ENCODE measurements at places on chromosomes 11 and 22. TPM values are rescaled to one million over a fixed set of nuclear protein-coding genes. Genes with fewer than 3 reads are reported as not detected.

GRCh38 chr11:124738713-124739478 is 846 bp upstream of the NRGN start:
- DNase-seq: no peak

PLEKHB1 gene
- not detected for total RNA-seq

DNA sequence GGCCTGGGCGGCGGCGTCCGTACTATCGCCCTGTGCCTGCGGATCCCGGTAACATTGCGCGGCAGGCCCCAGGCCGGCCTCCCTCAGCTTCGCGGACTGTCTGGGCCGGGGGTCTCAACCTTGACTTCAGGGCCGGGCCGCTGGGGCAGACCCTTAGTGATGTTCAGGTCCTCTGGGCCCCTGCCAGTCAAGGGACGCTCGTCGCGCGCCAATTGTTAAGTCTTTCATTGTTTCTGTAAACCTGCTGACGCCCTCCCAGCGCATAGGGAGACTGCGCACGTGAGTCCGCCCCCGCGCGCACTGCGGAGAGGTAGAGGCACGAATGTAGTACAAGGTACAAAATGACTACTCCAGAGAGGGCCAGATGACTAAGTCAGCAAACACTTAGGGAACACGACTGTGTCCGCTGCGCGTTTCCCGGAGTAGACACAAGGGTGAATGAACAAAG is 451 bp upstream of the HDHD5 start:
- DNase-seq: peak; percentile 64

DNA sequence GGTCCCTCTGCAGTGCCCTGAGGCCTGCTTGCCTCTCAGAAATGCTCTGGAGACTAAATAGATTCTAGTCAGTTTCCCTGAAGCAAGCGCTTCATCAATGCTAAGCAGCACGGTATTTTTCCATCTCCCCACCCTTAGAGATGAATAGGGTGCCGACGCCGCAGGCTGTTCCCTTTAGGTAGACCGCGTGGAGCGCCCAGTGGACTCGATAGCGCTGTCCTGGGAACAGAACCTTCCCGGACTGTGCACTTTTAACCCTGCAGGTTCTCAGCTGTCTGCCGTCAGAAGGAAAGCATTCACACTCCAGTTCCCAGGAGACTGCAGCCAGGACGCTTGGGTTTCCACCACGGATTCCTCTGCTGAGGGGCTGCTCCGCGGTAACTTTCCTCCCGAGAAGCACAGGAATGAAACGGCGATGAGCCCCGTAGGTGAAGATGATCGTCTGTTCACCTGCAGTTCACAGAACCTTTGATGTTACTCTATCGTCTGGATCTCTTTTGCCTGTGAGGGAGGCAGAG is 9.1 kb upstream of the KCNJ1 start:
- no peak for DNase-seq

GRCh38 chr22:50338860-50339462 is 4.2 kb upstream of the PPP6R2 start:
- no peak for DNase-seq

DNA sequence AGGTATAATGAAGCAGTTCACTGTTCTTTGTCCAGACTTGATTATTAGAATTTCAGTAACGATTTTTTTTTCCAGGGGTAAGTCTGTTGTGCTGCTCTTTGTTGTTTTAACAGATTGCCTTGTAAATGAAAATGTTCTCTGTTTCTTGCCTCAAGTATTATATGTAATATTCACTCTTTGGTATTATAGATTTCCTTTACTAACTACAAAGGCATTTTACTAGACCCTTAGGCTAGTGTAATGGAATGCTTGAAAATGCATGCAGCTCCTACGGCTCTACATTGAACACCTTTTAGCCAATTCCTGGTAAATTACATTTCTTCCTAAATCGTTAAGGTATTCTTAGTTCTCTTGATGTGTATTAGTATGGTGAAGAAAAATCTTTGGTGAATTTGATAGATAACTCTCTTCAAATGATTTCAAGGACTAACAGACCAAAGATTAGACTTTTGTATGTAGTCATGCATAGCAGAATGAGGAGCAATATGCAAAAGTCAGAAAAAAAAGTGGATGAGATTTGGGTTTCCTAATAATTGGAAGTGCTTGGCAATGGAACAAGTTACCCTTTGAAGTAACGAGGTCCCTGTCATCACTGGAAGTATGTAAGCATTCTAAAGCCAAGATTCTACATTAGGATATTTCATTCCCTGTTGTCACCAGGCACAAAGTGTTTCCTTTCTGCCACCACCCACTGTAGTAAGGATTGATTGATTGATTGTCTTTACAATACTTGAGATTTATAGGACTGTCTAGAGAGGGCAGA is 113.1 kb downstream of the DBX1 start:
- no peak for DNase-seq

DNA sequence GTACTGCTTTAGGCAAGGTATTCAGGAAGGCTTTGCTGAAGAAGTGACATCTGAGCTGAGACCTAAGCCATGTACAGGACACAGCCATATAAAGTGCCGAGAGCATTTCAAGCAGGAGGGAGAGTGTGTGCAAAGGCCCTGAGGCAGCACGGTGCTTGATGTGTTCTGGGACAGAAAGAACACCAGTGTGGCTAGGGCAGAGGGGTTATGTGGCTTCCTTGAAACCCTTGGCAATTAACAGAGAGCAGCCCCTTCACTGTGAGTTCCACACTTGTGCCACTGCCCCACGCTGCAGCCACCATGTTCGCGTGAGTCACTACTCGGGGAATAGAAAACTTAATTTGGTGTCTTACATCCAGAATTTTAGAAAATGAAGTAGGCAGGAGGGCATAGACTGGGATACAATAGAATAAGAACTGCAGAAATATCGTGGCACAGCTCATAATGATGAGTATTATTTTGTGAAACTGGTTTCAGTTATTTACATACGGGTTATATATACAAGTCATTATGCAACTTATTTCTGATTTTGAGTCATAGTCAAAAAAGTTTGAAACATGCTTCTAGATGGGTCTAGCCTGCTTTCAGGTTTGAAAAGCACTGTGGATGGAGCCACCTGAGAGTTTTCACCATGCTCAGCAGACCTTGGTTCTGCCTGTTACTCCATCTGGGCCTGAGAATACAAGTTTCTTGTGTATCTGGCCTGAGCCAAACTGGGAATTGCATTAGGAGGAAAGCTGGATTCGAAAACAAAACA is 11.8 kb downstream of the IL10RA start:
- DNase-seq: no peak

DNA sequence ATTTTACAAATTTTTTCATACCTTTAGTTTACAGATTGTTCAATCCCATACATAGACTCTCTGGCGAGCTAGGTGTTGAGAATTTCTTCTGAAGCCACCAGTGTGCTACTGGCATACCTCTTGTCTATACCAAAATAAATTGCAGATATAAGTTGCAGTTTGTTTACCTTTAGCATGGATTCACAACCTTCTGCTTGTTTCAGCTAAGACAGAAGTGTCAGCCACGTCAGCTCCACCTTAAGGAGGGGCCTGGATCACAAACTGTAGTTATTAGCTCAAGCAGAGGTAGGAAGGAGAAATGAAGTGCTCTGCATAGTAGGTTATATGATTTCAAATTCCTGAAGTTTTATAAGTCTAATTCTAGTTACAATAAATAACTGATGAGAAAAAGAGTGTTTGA is at the start of gene NXPE4:
Gene NXPE4 (minus strand): TSS at position 216 of the 400 bp plus-strand sequence. CDS start 1,027 bp downstream, outside the sequence.
- no peak for DNase-seq

DNA sequence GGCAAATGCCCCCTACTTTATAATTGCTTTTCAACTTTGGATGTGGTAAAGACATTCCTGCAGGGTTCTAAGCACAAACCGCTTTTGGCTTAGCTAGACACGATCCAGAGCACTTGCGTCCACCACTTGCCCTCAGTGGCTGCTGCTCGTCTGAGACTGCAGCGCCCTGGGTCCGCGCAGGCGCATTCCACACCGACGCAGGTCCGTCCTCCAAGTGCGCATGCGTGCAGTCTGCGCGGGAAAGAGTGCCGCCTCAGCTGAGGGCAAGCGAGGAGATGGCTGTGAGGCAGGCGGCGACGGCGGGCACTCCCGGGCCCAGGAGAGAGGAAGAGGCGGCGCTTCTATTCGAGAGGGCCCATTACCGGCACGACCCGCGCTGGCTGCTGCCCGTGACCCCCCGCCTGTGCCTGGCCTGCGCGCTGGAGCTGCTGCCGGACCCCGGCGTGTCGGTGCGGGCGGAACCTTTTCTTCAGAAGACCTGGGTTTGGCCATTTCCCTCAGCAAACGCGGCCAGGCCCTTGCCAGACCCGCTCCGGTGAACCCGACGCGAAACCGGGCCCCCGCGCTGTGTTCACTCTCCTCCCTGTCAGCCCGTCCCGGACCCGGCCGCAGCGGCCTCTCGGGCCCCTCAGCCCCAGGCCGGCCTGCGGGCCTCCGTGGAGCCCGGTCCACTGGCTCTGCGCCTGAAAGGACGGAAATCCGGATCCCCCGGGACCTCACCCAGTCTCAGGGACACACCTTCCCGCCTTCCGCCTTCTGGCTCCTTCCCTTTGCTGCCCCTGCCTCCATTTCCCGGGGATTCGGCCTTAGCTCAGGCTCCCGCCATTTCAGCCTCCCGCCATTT is at the start of gene MEI1:
Gene MEI1 (plus strand): TSS at position 240 of the 844 bp plus-strand sequence. CDS start 36 bp downstream, at position 276.
- DNase-seq: peak; percentile 44

DNA sequence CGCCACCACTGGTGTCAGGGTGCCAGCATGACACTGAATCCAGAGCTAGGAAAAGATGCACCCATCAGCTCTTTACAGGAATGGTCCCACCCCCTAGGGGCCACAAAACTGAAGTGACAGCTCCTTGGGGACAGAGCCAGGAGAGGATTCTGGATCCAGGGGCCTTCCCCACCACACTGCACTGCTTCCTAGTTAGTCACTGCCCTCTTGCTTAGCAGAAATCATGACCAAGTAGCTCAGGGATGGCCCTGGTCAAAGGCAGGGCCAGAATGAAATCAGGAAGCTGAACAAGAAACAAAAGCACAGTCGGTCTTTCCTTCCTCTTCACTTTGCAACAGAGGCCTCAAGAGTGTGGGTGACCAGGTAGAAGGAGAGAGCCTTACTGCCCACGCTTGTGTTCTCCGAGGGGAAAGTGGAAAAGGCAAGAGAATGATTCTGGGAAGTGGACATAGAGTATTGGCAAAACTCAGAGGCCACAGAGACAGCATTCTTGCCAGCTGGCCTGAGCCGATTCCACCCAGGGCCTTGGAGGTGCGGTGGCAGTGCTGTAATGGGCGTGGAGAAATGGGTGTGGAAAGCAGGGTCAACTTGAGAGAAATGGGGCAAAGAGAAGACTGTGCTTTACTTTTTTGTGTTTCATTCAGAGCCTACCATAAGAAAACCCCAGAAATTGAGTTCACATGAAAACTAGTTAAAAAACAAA is 39.8 kb downstream of the KCNJ1 start:
- DNase-seq: no peak

TRPM5 gene
- not detected for total RNA-seq

- no peak for DNase-seq
These were observed 100.2 kb downstream of the C11orf87 start for GRCh38 chr11:109522116-109522755.

TEX12 gene
- total RNA-seq: not detected

OR8J1 gene
- not detected for total RNA-seq

GRCh38 chr11:118909619-118910308 is 16.0 kb downstream of the BCL9L start:
- DNase-seq: no peak

DNA sequence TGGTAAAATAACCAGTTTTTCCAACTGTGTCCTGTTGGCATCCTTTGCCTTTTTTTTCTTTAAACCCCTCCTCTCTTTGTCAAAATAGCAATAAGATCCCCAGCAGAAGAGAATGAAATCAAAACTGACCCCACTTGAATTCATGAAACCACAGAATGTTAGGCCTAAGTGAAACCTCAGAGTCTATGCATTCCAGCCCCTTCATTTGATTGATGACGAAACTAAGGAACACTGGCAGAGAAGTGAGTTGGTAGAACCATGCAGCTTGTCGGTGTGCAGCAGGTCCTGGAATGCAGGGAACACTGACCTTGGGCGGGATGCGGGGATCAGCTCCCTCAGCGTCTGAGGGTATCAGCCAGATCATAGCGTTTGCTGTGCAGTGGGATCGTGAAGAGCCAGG is 57.5 kb downstream of the GRK3 start:
- peak; percentile 16 for DNase-seq

NCAM1 gene
- total RNA-seq: 27.7 TPM

GRCh38 chr22:24727218-24727851 is 47.2 kb downstream of the PIWIL3 start:
- peak; percentile 91 for DNase-seq

DNA sequence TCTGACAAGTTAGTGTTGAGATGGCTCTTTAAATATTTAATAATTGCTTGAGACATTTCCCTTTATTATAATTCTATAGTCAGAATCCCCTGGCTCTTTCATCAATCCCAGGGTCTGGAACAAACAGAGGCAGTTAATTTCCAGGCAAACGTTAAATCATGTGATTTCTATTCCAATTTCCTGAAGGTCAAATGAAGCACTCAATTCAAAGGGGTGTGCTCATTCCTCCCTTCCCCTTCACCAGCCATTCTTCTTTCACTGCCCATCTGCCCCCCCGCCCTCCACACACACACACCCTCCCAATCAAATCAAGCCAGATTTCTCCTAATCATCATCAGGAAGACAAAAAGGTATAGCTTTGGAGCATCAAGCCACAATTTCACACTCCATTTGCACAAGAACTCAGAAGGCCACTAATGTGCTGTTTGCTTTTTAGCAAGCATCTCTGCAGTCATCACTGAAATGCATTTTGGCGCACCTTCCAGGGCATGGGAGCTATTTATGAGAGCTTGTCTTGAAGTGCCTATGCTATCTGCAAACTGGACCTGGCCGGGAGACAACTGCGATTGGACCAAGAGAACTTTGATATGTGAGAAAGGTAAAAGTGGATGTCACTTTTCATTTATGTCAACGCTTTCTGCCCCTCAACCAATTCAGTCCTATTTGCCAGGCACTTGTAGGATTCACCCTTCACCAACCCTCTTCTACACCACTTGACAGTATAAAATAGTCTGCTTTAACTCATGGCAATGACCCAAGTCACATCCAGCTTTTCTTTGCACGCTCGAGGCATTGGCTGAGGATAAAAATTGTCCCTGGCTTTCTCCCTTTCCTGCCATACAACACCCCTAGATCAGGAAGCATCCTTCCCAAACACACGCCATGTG is 315.1 kb upstream of the API5 start:
- no peak for DNase-seq

DNA sequence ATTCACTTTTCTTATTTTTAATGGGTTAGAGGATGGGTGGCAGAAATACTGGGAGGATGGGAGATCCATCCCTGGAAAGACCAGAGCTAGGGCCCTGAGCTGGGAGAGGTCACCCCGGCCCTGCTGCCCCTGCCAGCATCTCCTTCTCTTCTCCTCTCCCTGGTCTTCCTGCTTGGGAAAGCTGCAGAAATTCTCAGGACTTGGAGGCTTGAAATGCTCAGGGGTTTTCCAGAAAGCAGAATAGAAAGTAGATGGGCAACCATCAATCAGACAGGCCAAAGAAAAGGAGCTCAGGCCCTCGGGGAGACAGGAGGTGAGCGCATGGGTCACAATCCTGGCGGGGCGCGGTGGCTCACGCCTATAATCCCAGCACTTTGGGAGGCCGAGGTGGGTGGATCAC is 1.5 kb downstream of the APOBEC3H start:
- no peak for DNase-seq
